NCI-H82 (cell line): ENCODE measurements at places on chromosomes 13 and 19.

GRCh38 chr19:3440082-3440481 lies 40.2 kb downstream of the SMIM24 start:
- peak; percentile 72 for DNase-seq

GRCh38 chr13:49407068-49407467 lies 36.8 kb downstream of the CAB39L start:
- no peak for DNase-seq

GRCh38 chr13:31848621-31849020 lies 109.3 kb downstream of the RXFP2 start:
- DNase-seq, result no peak

DNA sequence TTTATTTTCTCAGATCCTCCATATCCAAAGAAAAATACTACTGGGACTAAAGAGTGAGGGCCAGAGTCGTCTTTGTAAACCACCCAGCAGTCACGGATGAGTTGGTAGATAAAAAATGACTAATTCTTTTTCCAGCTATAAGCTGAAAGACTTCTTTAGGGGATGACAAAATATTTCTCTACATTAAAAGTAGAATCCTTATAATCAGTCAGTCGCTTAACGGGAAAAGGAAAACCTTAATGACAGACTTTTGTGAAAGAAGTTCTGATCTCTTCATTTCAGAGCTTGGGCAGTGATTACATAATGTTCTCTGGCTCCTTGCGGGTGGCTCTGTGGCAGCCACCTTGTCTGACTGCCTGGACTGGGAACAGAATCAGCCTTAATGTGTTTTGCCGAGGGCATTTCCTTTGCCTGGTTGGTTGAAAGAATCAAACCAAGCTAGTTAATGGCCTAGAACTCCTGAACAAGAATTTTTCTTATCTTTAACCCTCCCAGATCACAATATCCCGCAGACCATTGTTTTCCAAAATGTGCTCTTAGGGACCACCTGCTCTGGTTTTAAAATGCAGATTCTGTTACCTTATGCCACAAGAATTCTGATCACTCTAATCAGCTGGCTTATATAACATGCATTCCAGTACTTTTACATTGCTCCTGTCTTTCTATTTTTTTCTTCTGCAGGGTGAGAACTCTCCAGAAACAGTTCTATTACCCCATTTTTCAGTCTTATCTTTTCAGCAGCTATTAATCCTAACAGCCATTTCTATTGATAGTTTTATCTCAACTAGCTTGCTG lies 2.5 kb downstream of the ITM2B start:
- DNase-seq, result peak; percentile 67

- no peak for DNase-seq
Measured at GRCh38 chr13:59230484-59231264, 933.1 kb downstream of the DIAPH3 start.

GRCh38 chr19:1125601-1126467 lies 22.0 kb downstream of the GPX4 start:
- no peak for DNase-seq

DNA sequence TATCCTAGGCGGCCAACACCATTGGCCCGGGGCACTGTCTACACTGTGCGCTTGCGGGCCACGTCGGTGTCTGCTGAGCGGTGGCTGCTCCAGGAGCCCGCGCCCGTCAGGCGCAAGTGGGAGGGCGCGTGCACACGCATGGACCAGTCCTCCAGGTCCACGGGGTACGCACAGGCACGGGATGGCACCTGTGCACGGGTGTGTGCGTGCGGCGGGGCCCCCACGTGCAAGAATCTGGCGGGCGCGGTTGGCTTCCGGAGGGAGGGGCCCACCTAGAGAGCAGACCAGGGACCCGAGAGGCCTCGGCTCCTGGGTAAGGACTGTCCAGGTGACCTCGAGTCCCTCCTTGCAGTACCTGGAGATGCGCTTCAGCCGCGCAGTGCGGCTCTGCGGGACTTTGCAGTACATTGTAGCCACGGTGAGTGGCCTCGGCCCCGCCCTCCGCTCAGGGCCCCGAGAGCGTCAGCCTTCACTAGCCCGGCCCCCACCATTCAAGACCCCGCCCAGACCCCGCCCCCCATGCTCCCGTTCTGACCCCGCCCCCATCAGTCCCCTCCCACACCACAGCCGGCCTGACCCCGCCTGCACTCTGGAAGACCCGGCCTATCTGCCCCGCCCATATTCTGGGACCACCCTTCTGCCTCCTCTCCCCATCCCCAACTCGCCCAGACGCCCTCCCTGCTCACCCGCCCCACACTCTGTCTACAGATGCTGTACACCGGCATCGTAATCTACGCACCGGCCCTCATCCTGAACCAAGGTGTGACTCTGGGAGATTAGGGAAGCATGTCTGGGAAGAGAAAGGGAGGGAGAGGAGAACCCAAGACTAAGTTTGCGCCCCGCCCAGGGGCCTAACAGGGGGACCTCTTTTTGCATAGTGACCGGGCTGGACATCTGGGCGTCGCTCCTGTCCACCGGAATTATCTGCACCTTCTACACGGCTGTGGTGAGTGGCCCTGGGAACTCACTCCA lies 2.3 kb downstream of the SLC5A5 start:
- peak; percentile 97 for DNase-seq

DNA sequence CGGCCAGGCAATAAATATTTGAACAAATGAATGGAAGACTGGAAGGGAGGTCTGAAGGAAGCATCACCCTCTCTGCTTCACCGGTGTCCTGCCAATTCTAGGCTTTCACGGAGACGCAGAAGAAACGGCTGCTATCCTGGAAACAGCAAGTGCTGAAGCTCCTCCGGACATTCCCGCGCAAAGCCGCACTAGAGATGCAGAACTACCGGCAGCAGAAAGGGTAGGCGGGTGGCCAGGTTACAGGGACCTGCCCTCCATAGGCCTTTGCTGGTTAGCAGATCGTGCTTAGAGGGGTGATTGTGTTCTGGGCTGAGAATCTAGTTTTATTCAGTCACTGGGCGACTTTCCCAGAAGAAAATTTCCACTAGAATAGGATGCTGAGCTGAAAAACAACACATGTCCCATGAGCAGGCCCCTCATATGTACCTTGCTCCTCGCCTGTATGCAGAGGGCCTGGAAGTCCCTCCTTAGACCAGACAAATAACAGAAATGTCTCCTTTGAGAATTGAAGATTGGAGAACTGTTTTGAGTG lies 11.0 kb downstream of the PAF1 start:
- DNase-seq, result no peak

DNA sequence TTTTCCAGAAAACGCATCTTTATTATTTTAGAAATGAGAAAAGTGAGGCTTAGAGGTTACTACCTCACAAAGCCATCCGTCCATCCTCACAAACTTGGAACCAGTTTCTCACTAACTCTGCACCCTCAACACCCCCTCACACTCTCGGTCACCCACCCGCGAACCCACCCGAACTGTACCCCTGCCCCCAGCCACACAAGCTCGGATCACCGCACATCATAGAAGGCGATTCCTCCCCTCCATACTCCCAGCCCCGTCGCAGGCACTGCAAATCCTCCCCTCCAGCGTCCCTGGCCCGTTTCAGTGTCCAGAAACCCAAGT lies 238 bp downstream of the ZNF260 start:
- DNase-seq, result no peak

GRCh38 chr13:110894086-110894485 lies 20.8 kb downstream of the ANKRD10 start:
- no peak for DNase-seq
